T-cell (primary cell): ENCODE measurements at places on chromosomes 1 and 21. TPM values are rescaled to one million over a fixed set of nuclear protein-coding genes. Genes with fewer than 3 reads are reported as not detected.

Gene RPTN
- total RNA-seq, result not detected

Gene MASP2
- 0.33 TPM for total RNA-seq

Gene GJB4
- not detected for total RNA-seq

Gene PGLYRP4
- total RNA-seq, result not detected

Gene CLDN17
- total RNA-seq, result not detected

Gene MR1
- total RNA-seq, result 22.7 TPM

Gene PLXNA2
- total RNA-seq, result 1.9 TPM

Gene MIGA1
- 16.1 TPM for total RNA-seq

Gene FCRL5
- 0.76 TPM for total RNA-seq

Gene PLPPR5
- not detected for total RNA-seq

Gene ADAM30
- not detected for total RNA-seq

Gene FMO1
- total RNA-seq, result not detected

Gene KCNE2
- total RNA-seq, result not detected

Gene OR2L8
- total RNA-seq, result not detected

Gene FMN2
- total RNA-seq, result not detected

Gene KHDRBS1
- 98.9 TPM for total RNA-seq

Gene MLLT11
- total RNA-seq, result 3.6 TPM
